Heart right ventricle (tissue), 16 donors: ENCODE measurements at places on chromosomes 2 and 18. TPM values are rescaled to one million over a fixed set of nuclear protein-coding genes. Genes with fewer than 3 reads are reported as not detected.

Gene CPSF3
- polyA plus RNA-seq, result 13.8 TPM

Gene HK2
- 4.0 TPM for polyA plus RNA-seq

Gene REG1B
- not detected for polyA plus RNA-seq

Gene ACMSD
- not detected for polyA plus RNA-seq

Gene PTPN4
- polyA plus RNA-seq, result 3.7 TPM

Gene TUBA4B
- not detected for polyA plus RNA-seq

Gene HES6
- polyA plus RNA-seq, result 3.9 TPM

Gene INHA
- polyA plus RNA-seq, result 22.1 TPM

Gene NFATC1
- polyA plus RNA-seq, result 6.3 TPM

Gene SGPP2
- polyA plus RNA-seq, result 1.3 TPM

Gene DSG3
- 0.04 TPM for polyA plus RNA-seq

Gene ALPP
- not detected for polyA plus RNA-seq

Gene DSG4
- not detected for polyA plus RNA-seq

Gene VWC2L
- not detected for polyA plus RNA-seq

Gene UPP2
- not detected for polyA plus RNA-seq

Gene PPP1R1C
- polyA plus RNA-seq, result 20.9 TPM

Gene KLHL41
- 37.7 TPM for polyA plus RNA-seq

Gene MTX2
- polyA plus RNA-seq, result 65.2 TPM

Gene PPIL3
- polyA plus RNA-seq, result 36.4 TPM

Gene RAD51AP2
- polyA plus RNA-seq, result 0.15 TPM

Gene MOCOS
- 0.28 TPM for polyA plus RNA-seq

Gene HRH4
- under 0.01 TPM for polyA plus RNA-seq

Gene HSBP1L1
- polyA plus RNA-seq, result 3.8 TPM

Gene APCDD1
- polyA plus RNA-seq, result 40.4 TPM

Gene EPB41L5
- polyA plus RNA-seq, result 4.2 TPM

Gene NMUR1
- polyA plus RNA-seq, result 0.10 TPM

Gene CCDC178
- polyA plus RNA-seq, result not detected

Gene NEU2
- not detected for polyA plus RNA-seq

Gene CAPN14
- 0.37 TPM for polyA plus RNA-seq

Gene UGT1A8
- not detected for polyA plus RNA-seq

Gene AKAIN1
- polyA plus RNA-seq, result not detected

Gene CFAP210
- 0.29 TPM for polyA plus RNA-seq

Gene LCT
- not detected for polyA plus RNA-seq

Gene CCDC68
- polyA plus RNA-seq, result 12.7 TPM

Gene EHD3
- polyA plus RNA-seq, result 7.9 TPM

Gene CDK15
- 0.10 TPM for polyA plus RNA-seq

Gene TTC39C
- polyA plus RNA-seq, result 6.4 TPM

Gene DARS1
- 47.8 TPM for polyA plus RNA-seq

Gene EMILIN2
- polyA plus RNA-seq, result 34.8 TPM

Gene ASB18
- 4.2 TPM for polyA plus RNA-seq

Gene CYP27C1
- polyA plus RNA-seq, result 0.07 TPM

Gene ICOS
- 0.01 TPM for polyA plus RNA-seq

Gene TPO
- polyA plus RNA-seq, result 22.1 TPM

Gene SPP2
- polyA plus RNA-seq, result not detected

Gene KIAA2012
- polyA plus RNA-seq, result not detected

Gene SERPINB4
- not detected for polyA plus RNA-seq

Gene DNER
- polyA plus RNA-seq, result 1.0 TPM

Gene CLEC4F
- polyA plus RNA-seq, result 2.4 TPM

Gene RAX
- polyA plus RNA-seq, result not detected

Gene TANC1
- 44.0 TPM for polyA plus RNA-seq

Gene ADAM23
- polyA plus RNA-seq, result 11.9 TPM

Gene TFCP2L1
- polyA plus RNA-seq, result 0.15 TPM

Gene SLC9A4
- polyA plus RNA-seq, result not detected

Gene SERPINB5
- not detected for polyA plus RNA-seq

Gene LYG2
- not detected for polyA plus RNA-seq

Gene TNS1
- polyA plus RNA-seq, result 64.6 TPM

Gene MYO7B
- polyA plus RNA-seq, result 1.4 TPM

Gene UGT1A4
- not detected for polyA plus RNA-seq
